Right ventricle myocardium superior (tissue), 1 donor: ENCODE measurements at places on chromosomes 13 and 19. TPM values are rescaled to one million over a fixed set of nuclear protein-coding genes. Genes with fewer than 3 reads are reported as not detected.

The MATK gene
- total RNA-seq: 0.24 TPM

DNA sequence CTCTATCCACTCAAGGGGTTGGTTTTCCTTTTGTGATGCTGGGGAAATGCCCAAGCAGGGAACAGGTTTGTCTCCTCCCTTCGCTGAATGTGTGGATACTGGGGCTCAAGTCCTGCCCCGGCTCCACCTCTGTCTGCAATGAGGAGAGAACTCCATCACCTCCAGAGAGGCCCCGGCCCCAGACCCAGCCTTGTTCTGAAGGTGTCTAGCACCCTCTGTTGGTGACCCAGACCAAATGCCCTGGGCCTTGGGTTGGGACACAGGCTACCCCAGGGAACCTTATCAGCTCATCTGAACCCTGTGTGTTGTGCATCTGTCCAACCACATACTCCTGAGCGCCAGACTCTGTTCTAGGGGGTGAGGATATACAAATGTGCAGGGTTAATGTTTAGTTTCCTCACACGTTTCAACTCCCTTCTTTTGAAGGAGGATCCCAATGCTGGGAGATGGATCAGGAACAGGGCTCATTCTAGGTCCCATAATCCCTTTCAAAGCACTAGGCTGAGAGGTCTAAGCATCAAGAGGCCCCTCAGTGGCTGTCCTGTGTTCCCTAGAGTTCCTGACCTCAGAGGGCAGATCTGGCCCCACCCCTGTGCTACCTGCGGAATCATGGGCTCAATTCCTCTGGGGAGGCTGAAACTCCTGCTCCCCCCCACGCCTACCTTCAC lies 112.5 kb upstream of the SLC7A1 start:
- DNase-seq: peak; percentile 54

The AP1M2 gene
- not detected for total RNA-seq

DNA sequence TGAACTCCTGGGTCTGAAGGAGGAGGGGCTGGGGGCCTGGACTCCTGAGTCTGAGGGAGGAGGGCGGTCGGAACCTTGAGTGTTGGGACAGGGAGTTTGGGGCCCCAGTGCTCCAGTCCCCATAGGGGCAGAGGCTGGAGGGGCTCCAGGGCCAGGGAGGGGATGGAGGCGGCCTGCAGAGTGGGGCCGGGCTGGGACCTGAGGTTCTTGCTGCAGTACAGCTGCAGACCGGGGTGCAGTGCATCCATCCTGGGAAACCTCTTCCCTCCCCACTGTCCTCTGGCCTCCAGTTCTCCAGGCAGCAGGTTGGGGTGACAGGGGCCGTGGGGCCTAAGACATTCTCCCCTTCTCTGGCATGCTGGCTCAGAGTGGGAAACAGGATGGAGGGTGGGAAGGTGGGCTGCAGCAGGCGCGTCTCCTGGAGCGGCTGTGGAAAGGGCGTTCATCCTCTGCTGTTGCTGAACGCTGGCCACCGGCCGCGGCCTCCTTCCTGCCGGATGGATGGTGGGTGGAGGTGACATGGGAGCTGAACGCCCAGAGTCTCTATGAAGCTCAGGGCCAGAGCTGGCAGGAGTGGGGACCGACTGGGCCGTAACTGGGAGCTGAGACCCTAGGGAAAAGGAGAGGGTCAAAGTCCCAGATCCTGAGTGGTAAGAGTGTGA lies 1.6 kb downstream of the BRSK1 start:
- DNase-seq: no peak

The GJA3 gene
- 13.9 TPM for total RNA-seq

The ZNF66 gene
- 0.62 TPM for total RNA-seq

GRCh38 chr13:77696879-77697216 lies 639 bp upstream of the SLAIN1 start:
- no peak for DNase-seq

GRCh38 chr19:43768273-43769050 lies 12.3 kb downstream of the KCNN4 start:
- DNase-seq: peak; percentile 79

GRCh38 chr13:98189841-98190505 lies 12.9 kb upstream of the RNF113B start:
- DNase-seq: no peak

DNA sequence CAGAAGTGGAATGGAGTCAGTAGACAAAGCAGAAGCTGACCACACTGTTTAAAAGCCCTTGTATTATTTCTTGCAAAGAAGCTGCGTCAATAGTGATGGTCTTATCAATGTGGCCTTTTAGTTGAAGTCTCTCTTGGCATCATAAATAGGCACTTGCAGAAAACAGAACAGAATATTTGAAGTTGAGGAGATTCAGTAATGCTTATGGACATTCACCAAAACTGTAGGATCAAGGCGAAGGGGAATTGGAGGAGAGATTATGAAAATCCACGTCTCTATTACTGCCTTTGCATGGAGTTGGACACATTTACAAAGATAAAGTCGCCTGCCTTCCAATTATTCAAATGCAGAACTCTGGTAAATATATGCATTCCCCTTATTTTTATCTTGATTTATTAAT lies 1482.8 kb downstream of the EFNB2 start:
- DNase-seq: no peak

GRCh38 chr13:45422731-45423292 lies 4.6 kb upstream of the SLC25A30 start:
- DNase-seq: no peak

DNA sequence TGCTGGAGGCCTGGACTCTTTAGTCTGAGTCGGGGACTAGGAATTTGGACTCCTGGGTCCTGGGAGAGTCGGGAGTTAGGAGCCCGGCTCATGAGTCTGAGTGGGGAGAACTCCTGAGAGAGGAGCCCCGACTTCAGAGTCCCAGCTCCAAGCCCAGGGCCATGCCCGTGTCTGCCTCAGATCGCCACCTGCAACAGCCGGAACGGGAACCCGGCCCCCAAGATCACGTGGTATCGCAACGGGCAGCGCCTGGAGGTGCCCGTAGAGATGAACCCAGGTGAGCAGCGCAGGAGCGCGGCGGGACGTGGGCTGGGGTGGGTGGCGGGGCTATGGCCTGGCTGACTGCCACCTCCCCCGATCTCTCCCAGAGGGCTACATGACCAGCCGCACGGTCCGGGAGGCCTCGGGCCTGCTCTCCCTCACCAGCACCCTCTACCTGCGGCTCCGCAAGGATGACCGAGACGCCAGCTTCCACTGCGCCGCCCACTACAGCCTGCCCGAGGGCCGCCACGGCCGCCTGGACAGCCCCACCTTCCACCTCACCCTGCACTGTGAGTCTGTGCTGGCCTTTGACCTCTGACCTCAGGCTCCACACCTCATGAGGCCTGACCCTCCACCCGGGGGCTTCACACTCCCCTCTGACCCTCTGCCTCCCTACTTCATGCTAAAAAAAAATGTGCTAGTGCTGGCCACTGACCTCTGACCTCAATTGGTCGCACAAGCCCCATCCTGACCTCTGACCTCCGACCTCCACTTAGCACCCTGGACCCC lies 4.4 kb downstream of the BCAM start:
- DNase-seq: no peak

The CKM gene
- total RNA-seq: 6,434 TPM

The KLK4 gene
- not detected for total RNA-seq
